ENCODE measurements at places on chromosomes 4 and X.

GRCh38 chr4:99979872-99980271 is 29.8 kb upstream of the H2AZ1 start:
- DNase-seq, result no peak

GRCh38 chr4:183295711-183296110 is 24.4 kb downstream of the CLDN22 start:
- no peak for DNase-seq

DNA sequence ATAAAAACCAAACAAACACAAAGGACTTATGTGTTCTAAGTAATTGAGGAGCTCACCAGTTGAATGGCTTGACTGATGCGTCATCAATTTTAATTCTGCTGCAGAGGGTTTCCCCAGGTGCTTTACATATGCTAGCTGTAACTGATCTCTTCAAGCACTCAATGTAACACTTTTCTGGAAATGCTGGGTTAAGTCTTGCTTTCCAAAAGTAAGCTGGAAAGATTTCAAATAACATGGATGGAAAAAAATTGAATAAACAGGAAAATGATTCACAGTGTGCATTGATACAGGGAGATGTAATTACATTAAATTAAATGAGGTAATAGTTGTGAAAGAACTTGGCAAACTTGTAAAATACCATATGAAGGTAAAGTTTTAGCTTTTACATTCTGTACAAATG is 186.7 kb upstream of the WDFY3 start:
- no peak for DNase-seq

DNA sequence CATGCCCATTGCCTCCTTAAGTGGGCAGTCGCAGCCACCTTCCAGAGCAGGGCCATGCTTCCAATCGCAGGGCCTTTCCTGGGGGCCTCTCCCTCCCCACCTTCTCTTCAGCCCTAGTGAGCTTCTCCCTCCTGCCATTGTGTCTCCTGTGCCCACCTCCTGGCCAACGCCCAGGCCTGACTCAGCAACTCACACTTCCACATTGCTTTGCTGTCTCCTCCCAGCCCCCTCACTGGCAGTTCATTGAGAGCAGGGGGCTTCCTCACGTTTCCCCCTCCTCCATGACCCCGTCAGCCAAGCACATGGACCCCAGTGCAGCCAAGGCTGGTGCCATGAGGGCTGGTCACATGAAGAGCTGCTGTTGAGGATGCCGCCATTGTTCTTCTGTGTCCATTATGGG is 25.9 kb downstream of the HTRA3 start:
- no peak for DNase-seq

- DNase-seq, result no peak
Observed at GRCh38 chr4:122796801-122797404, 29.7 kb upstream of the FGF2 start.

GRCh38 chr4:96193061-96193460 is 353.2 kb downstream of the PDHA2 start:
- DNase-seq, result no peak

DNA sequence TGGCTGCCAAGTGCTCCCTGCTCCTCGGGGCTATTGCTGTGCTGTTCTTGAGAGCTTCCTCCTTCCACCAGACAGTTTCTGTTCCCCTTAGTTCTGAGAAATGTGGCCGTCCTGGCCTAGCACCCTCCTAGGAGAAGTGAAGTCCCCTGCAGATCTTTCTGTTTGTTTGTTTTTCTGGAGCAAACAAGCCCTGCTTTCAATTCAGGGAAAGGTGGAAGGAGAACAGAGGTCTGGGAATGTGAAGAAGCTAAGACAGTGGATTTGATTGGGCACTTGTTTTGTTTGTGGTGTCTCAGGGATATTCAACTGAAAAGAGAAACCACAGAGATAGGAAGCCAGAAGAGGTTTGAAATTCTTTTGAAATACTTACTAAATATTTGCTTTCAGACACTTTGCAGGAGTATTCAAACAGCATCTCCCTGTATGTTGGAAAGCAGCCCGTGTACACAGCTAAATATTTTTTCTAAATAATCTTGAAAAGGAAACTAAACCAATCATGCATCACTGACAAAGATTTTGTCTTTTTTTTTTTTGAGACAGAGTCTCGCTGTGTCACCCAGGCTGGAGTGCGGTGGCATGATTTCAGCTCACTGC is 36.5 kb upstream of the PPM1K start:
- no peak for DNase-seq

DNA sequence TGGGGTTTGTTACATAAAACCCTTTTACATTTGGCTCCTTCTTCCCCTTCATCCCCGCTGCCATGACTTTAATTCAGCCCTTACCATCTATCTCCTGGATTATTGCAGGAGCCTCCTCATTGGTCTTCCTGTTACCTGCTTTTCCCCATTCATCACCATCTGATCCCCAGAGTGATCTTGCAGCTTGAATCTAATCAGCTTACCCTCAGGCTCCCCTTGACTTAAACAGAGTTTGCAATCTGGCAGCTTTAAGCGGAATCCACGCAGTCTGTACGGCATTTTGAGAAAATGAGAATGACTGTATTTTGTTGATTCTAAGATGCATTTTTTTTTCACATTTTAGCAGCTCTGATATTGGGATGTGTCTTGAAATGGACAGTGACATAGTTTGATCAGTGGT is 14.9 kb upstream of the PPEF1 start:
- DNase-seq, result no peak

DNA sequence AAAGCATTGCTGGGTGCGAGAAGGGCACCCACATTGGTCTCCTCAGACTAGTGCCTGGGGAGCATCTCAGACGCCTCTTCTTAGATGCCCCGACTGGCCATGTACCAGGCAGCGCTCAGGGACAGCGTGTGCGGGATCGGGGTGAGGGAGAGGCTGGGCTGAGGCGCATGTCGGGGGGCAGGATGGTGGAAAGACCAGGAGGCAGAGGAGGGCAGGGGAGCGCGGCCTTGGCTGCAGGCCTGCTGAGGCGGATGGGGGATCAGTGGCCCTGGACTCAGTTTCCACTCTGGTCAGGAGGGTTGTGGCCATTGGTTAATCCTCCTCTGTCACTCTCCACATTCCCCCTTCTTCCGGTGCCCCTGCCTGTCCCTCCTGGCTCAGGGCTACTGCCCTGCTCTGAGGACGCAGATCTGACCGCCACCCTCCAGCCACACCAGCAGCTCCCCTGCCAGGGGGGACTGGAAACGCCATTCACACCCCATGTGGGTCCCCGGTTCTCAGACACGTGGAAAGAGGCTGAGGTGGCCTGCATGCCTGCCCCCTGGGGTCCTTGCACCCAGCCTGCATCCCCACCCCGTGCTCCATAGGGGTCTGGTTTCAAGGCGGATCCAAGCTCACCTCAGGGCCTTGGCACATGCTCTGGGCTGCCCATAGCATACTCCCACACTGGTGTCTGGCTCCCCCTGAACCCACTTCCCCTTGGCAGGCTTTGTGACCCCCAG is 105.9 kb downstream of the CPZ start:
- DNase-seq, result no peak

- no peak for DNase-seq
Observed at GRCh38 chrX:130874751-130875150, 28.3 kb downstream of the ENOX2 start.

GRCh38 chrX:43655151-43656004 is 721 bp upstream of the MAOA start:
- peak; percentile 4 for DNase-seq

GRCh38 chrX:9318766-9319165 is 146.1 kb upstream of the TBL1X start:
- no peak for DNase-seq

DNA sequence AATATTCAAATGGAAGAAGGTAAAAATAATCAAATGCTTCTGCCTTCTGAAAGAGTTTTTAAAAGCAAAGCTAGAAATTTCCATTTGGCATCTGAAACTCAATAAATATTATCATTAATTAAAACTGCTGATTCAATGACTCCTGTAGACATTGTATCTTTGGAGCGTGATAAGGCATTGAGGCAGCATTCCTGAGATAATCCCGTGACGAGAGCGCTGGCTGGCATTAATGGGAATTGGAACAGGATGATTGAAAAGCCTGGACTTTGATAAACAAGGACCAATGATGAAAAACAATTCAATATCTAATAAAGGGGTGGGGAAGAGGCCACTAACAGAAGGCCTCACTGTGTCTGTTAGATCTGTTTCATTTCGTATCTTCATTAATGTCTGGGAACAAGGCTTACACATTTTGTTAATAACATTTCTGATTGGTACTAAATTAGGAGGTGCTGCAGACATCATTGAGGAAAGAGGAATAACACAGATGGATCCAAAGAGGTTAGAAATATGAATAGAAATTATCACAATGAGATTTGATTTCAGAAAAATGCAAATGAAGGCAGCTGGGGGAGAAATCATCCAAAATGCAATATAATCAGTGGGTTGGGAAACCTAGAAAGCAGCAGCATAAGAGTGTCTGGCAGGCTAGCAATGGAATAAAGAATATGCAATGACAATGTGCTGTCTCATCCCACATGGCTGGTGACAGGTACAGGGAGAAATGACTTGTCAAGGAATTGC is 102.3 kb downstream of the SCD5 start:
- no peak for DNase-seq

DNA sequence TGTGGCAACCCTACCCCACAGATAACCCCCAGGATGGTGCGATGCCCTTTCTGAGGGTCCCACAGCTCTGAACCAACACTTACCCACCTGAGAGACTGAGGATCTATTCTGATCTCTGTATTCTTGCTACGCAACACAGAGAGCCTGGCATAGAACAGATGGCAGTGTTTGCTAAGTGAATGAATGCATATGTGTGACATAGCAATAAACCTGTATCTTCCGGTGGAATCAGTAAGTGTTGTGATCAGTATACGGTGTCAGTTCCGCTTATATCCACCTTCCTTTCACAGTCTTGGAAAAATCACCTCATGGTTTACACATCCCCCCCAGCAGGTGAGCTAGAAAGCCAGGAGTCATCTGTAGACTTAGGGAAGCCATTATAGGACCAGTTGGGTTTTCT is 5.9 kb upstream of the HSD17B10 start:
- DNase-seq, result peak; percentile 30

- DNase-seq, result no peak
Observed at GRCh38 chrX:115547448-115547847, 13.5 kb upstream of the PLS3 start.

DNA sequence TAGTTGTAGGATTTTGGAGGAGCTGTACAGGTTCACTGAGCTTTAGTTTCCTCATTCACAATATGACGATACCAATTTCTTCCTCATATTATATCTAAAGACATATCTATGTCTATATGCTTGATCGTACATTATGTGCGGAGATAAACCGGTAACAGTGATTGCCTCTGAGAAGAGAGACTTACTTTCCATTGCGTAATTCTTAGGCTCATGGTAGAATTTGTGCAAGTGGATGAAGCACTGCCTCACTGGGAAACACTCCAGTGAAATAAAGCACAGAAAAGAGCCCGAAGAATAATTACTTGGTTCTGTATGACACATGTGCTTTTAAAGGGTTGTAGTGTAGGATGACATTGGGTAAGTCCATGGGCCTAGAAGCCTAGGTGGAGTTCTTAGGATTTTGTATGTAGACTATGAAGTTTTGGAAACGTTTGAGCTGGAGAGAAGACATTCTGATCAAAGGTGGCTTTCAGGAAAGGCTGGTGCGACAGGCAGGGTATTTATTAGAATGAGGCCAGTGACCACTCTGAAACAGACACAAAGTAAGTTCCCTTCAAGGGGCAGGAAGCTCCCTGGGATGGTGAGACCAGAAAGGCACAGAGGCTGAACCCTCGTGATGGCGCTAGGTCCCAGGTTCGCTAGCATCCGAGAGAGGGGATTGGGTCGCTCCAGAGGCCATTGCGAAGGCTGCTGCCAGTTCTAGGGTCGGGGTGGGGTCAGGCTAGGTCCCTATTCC is 649 bp upstream of the VBP1 start:
- DNase-seq, result no peak

DNA sequence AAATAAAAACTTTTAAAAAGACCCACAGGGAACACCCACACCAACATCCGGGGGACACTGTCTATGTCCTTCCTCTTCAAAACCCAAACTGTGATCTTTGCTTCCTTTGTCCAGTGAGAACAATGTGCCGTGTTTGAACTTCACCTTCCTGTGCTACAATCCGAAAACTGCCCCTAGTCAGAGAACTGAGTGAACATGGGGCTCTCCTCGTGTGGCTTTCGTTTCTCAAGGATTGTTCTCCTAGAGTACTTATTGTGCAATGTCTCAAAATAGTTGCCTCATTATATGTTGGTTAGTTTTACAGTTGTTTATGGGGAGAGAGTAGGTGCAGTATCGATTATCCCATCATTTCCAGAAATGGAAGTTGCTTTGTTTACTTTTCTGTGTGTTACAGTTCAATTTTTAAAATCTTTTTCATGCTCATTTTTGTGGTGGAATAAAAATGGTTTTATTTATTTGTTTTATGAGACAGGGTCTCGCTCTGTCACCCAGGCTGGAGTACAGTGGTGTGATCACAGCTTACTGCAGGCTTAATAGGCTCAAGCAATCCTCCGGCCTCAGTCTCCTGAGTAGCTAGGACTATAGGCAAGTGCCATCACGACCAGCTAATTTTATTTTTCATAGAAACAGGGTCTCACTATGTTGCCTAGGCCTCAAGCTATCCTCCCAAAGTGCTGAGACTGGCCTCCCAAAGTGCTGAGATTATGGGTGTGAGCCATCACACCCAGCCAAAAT is 29.9 kb downstream of the RBMX start:
- DNase-seq, result no peak

GRCh38 chr4:121114756-121115155 is 42.4 kb upstream of the NDNF start:
- DNase-seq, result no peak

- DNase-seq, result no peak
Observed at GRCh38 chr4:178148106-178148505, 705.9 kb upstream of the AGA start.

- peak; percentile 94 for DNase-seq
Observed at GRCh38 chrX:69987691-69988090, 62.0 kb downstream of the AWAT2 start.

GRCh38 chrX:150366951-150367545 is 3.9 kb downstream of the MAMLD1 start:
- DNase-seq, result no peak

DNA sequence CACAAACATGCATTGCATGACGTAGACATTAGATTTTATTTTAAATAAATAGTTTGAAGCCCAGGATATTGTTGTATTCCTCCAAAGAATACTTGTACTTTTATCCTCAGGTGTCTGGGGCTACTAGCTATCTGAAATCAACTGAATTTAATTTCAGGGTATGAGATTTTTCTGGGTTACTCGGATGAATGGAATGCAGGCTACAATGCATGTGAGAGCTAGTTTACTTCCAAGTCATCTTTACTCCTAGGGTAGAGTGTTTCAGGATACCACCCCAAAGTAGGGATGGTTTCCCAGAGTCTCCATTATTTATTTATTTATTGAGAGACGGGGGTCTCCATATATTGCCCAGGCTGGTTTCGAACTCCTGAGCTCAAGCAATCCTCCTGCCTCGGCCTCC is 66.4 kb downstream of the HPRT1 start:
- no peak for DNase-seq

GRCh38 chr4:27217261-27217769 is 356.7 kb downstream of the STIM2 start:
- no peak for DNase-seq

GRCh38 chr4:34723605-34724004 is 1520.7 kb downstream of the ARAP2 start:
- no peak for DNase-seq

GRCh38 chr4:179116011-179116410 is 1673.8 kb upstream of the AGA start:
- DNase-seq, result no peak

- DNase-seq, result no peak
Observed at GRCh38 chr4:23878246-23878891, 11.5 kb downstream of the PPARGC1A start.

- DNase-seq, result no peak
Observed at GRCh38 chr4:8691151-8691775, 98.7 kb downstream of the CPZ start.

GRCh38 chr4:187171706-187172339 is 448.2 kb upstream of the FAT1 start:
- no peak for DNase-seq

All from NCI-H446 (cell line).